Stimulated activated CD4-positive, alpha-beta T cell treated with anti-CD3 and anti-CD28 coated beads, Interleukin-1b, Interleukin-23, amount 100 ng/mL, for 1 hour (primary cell): ENCODE measurements at places on chromosomes 12 and 14.

- no peak for DNase-seq
These were observed 7.6 kb upstream of the KERA start for GRCh38 chr12:91065396-91065795.

DNA sequence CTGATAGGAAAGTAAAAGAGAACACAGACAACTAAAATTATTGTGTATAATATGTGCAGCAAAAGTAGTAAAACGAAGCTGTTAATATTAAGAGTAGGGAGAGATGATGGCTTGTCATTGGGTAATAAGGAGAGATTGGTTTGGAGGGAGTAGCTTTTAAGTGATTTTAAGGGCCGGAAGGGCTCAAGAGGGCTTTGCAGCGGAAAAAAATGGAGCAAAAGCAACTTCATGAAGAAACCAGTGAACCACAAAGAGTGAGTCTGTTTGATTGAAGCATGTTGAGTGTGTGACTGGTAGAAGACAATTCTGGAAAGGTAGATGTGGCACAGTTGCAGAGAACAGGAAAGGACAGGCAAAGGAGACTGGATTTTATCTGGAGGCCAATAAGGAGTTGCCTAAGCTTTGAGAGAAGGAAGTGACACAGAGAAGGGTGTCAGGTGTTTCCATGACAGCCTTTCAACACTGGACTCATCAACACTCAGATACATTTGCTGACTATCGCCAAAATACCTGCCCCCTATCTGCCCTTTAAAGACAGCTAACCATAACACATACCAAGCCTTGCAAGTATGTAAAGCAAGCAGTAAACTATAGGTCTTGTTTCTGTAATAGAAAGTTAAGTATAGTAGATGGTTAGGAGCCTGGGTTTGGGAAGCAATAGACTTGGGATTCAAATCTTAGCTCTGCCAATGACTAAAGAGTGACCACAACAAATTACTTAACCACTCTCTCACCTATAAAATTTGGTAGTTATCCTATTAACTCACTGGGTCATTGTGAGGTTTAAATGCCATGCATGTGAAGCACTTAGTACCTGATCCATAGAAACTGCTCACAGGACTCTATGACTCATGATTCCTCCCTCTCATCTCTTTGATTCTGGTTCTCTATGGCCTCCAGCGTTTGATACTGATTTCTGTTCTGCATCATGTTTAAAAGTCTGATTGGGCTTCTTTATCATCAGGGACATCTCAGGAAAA, 117.3 kb upstream of the LMNTD1 start:
- no peak for DNase-seq

- DNase-seq = no peak
These were observed 145.1 kb upstream of the DIO2 start for GRCh38 chr14:80356413-80356812.

DNA sequence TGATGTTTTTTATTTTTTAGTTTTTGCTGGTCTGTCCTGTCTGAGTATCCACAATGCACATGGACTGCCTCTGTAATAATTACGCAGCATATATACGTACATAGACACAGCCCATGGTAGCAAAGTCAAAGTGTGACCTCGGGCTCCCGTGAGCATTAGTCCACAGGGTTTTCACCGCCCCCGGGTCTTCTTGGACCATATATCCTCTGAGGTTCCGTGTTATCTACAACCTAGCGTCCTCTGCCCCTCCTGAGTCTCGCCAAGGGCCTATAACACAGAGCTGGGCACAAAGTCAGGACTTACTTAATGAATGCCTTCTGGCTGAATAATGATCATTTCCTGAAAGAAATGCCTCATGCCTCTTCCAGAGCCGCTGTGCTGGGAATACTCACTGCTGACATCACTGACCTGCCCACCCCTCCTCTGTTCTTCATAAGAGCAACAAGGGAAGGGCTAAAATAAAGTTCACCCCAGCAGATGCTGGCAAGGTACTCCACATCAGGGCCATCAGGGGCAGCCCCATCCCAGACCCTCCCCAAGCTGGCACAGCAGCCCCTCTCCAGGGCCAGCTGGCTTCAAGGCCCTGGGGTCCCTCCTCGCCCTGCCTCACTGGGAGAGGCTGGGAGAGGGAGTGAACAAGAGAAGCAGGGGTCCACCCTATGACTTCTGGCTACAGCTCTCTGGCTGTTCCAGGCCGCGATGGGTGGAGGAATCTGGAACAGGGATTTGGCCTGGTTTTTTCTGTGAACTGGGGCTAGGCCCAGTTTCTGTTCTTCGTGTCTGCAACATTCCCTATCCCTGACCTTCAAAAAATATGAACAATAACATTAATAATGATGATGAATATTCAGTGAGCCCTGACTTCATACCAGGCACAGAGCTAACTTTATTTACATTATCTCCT, 7.9 kb downstream of the HDAC7 start:
- no peak for DNase-seq
